ENCODE measurements at places on chromosomes 2 and 18.

DNA sequence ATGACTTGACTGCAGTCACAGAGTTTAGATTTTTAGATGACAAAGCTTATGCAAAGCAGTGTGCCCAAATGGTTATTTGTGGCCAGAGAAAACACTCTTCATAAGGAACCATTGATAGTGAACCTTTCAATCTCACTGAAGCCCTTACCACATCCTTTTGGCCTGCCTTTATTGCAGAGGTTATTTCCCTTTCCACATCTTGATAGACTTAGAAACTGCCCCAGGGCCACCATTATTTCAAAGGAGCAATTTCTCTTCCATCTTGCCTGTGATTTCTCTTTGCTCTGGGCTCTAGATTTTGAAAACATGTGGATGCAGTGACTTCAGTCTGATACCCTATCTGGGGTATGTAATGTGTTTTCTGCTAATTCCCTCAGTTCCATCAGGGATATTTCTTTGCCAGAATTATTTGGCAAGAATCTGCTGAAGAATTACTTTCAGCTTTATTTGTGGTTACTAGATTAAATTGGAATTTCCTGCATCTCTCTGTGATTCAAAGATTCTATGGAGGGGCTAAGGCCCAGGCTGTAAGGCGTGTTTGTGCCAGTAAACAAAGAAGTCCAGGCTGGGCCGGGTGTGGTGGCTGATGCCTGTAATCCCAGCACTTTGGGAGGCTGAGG, 51.0 kb downstream of the MOGAT1 start:
- no peak for DNase-seq

DNA sequence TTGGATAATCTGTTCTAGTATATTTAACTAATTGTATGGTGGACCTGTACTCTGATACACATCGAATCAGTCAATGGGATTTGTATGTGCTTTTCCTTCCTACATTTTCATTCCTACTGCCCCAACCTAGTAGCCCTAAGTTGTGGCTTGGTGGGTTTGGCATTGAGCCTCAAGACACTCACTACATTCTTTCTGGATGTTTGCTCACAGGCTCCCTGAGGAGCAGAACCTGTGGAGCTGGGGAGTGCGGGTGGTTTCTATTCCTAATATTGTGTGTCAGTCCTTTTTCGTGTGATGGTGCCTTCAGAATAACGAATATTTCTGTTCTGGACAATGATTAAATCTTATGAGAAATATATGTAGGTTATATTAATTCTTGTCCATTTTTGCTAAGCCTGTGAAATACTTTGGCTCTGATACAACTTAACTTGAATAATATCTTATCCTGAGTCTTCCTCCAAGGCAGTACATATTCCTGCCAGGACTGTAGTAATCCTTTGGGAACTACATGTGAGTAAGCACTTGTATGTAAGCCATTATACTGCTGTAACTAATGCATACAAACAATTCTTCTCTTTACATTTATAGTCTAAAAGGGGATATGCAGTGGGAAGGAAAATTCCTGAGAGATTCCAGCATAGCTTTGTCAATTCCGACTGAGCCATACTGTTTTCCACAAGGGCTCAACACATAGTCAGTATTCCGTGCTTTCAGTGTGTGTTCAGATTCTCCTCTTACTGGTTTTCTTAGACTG, 150.6 kb downstream of the AGPS start:
- DNase-seq: no peak

DNA sequence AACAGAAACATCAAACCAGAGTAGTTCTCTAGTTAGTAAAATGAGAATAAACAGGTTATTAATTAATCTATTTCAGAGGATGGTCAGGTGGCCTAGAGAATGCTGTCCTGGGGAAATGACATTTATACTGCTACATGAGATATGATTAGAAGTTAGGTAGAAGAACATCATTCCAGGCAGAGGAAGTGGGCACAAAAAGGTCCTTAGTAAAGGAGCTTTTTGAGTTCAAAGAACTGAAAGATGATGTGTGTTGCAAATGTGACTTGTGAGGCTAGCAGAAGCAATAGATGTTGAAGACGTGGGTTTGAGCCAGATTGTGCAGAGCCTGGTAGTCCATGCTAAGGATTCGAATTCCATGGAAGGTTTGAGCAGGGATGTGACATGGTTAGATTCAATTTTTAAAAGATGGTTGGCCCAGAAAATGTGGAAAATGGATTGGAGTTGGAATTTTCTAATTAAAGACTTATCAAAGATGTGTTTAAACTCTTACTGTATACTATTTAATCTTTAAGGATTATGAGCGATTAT, 34.2 kb downstream of the RAB10 start:
- no peak for DNase-seq

- DNase-seq: no peak
Observed at GRCh38 chr2:149586063-149586462, 1.5 kb downstream of the MMADHC start.

DNA sequence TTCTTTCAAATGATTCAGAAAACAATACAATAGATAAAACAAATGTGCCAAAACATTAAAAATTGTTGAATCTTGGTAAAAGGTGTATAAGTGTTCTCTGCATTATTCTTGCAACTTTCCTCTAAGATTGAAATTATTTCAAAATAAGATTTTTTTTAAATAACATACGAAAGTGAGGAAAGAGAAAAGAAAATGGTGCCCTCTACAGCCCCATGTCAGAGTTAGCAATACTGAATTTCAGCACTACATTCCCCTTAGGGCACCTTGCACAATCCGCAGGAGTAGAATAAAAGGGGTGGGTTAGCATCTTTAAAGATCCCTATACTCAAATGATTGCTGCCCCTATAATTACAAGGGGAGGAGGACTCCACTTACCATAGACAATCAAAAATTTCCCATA, 433.7 kb downstream of the BCL11A start:
- DNase-seq: no peak

DNA sequence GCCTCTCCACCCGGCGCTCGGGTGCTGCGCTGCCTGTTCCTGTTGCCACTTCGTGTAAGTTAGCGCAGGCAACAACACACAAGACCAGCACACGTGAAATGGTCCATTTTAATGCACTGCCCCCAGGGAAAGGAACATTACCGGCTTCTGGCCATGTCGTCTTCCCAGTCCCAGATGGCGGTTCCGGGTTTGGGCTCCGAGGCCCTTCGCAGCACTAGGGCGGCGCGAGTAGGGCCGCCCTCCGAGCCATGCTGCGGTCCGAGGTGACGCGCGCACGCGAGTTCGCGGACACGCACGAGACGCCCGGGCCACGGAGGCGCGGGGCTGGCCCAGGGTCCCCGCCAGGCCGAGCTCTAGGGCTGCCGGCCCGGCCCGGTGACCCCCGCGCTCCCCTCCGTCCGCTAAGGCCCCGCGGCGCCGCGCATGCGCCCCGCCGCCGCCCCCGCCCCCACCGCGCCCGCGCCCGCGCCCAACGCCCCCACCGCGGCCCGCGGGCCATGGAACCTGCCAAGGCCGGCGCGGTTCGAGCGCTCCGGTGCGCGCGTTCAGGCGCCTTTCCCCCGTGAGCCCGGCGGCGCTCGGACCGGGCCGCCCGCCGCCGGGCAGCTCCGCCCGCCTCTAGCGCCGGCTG, 367 bp upstream of the ZNF236 start:
- peak; percentile 62 for DNase-seq

GRCh38 chr18:58251416-58251815, 207.4 kb downstream of the NEDD4L start:
- no peak for DNase-seq

- DNase-seq: no peak
Observed at GRCh38 chr2:216551234-216552068, 52.8 kb downstream of the RPL37A start.

- DNase-seq: no peak
Observed at GRCh38 chr18:74524097-74524496, 10.2 kb upstream of the CNDP1 start.

GRCh38 chr18:24771300-24771699, 310.9 kb downstream of the HRH4 start:
- DNase-seq: no peak

GRCh38 chr18:42157420-42157819, 202.4 kb downstream of the PIK3C3 start:
- no peak for DNase-seq

DNA sequence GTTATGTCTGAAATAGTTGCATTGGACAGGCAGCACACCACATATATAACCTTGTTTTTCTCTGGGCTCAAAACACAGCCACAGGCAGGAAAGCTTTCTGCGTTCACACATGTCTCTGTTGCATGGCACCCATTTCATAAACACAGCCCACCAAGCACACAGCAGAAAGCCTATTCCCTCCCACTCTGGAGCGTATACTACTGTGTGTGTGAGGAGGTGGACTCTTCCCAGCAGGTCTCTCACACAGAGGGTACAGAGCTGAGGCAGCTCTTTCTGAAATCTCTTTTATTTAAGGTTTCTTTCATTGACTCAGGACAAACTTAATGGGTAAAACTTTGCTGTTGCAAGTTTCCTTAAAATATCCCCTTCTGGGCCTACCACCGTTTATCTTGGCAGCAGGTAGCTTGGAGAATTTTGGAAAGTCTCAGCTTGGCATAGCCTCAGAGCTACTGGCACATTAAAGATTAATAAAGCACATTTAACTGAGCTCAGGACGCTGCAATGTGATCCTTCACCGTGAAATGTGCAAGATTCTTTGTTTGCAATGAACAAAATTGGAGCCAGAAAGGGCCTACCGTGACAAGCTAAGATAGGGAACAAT, 105.1 kb upstream of the NCKAP5 start:
- DNase-seq: no peak

DNA sequence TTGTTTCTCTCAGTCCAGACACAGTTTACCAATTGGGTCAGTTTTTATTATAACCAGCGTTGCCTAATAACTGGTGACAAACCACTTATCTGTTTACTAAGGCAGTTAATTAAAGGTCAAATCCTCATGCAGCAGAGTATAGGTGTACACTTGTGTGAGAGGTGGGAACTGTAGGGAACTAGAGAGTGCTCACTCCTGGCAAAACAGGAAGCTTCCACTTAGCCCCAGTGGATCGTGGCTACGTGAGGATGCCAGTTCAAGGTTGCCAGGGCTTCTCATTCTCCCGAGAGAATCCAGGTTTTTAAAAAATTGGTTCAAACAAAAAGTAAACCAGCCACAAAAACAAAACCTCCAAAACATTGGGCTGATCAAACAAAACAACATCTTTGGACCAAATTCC, 8.1 kb downstream of the CYBRD1 start:
- DNase-seq: no peak

GRCh38 chr18:27966881-27967280, 210.0 kb downstream of the CDH2 start:
- DNase-seq: no peak

GRCh38 chr2:100988630-100989417, 13.3 kb upstream of the RPL31 start:
- no peak for DNase-seq

DNA sequence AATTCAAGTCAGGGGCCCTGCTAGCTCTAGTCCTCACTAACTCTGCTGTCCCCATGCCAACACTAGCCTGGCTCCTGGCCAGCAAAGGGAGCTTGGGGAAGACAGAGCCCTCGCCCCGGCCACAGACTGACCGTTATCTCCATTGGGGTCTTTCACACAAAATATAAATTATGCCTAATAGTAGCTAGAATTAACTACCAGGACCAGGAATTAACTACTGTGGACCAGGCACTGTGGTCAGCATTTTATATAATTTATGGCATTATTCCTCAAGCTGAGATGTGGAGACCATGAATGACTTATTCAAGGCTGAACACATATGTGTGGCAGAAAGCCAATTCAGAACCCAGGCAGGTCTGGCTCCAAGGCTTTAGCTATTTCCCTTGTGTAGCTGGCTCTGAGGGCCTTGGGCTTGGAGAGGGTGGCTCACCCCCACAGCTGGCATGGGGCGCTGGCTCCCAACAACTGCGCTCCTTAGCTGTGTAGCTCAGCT, 49.2 kb downstream of the CELF4 start:
- DNase-seq: no peak

- DNase-seq: no peak
Observed at GRCh38 chr2:19246496-19246895, 111.9 kb downstream of the OSR1 start.

DNA sequence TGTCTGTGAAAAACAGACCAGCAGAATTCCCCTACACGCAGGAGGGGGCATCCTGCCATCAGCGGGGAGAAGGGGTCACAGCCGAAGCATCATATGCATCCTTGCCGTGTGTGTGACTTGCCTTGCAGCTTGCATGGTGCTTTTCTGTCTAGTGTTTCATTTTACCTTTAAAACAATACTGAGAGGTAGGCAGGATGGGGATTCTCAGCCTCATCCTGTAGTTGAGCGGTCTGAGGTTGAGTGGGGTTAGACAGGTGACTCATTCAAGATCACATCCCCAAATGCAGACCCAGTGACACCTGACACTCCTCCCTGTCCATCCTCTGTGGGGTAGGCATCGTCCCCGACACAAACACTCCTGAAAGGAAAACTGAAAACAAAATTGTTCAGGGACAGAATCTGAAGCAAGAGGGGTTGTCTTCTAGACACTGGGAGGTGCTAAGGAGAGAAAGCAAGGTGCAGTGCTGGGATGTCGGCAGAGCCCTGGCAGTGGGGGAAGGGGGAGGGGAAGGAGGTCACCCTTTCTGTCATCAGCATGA, 7.9 kb downstream of the ARL4C start:
- no peak for DNase-seq

- DNase-seq: no peak
Observed at GRCh38 chr2:179470089-179470488, 205.5 kb upstream of the SESTD1 start.

- no peak for DNase-seq
Observed at GRCh38 chr18:9825571-9826073, 60.2 kb upstream of the TXNDC2 start.

DNA sequence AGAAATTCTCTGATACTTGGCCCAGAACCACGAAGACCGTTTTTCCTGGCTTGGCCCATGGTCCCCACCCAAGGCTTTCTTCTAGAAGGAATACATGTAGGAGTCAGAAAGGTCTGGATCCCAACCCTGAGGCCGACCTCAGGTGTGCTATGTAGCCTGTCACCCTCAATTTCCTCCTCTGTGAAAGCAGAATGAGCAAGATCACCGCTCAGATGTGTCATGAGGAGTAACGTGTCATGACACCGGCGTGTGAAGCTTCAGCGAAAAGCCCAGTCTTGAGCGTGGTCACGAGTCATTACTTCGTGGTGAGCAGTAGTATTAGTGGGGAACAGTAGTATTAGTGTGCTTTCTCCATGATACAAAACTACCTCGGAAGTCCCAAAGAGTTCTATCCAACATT, 103.4 kb downstream of the ALPK2 start:
- no peak for DNase-seq

- no peak for DNase-seq
Observed at GRCh38 chr2:16615246-16615645, 50.4 kb downstream of the CYRIA start.

DNA sequence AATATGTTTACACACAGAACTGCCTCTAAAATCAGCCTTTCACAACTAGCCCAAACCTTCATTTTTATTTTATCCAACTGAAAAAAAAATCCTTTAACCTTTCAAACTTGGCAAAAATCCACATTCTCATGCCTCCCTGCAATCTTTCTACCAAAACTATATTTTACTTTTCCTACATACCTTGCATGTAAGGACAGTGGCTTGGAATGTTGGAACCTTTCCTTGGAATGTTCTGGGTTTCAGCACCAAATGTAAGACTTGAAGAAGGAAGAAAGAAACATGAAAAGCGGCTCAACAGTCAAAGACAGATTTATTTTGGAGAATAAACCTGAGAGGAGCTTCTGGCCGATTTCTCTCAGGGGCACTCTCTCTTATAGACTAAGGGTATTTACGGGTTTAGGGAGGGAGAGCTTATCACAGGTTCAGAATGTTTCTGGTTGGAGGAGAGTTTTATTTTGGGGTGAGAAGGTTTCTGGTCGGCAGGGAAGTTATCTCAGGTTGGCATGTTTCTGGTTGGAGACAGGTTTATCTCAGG, 79.7 kb downstream of the RRM2 start:
- no peak for DNase-seq

GRCh38 chr2:174054926-174055325, 89.8 kb upstream of the SP3 start:
- DNase-seq: no peak
